Left renal pelvis (tissue), 4 donors: ENCODE measurements at places on chromosomes 11 and 22. TPM values are rescaled to one million over a fixed set of nuclear protein-coding genes. Genes with fewer than 3 reads are reported as not detected.

Gene PAX6
- 0.19 TPM for polyA plus RNA-seq

Gene TRIM49
- polyA plus RNA-seq = not detected

DNA sequence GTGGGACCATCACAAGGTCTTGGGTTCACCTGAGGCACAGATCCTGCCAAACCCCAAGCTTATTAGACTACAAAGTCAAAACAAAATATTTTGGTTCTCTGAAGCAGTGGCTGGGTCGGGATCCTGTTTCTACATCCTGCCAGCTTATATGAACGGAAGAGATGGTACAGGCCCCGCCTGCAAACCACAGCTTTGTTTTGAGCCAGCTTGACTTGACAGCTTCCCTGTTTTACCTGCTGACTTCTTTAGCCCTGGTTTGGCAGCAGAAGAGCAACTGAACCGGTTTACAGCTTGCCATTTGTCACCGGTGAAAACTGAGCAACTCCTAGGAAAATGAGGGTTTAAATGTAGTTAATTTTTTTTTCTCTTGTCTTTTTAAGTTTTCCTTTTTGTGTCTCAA is 11.4 kb downstream of the PACS1 start:
- DNase-seq = no peak

DNA sequence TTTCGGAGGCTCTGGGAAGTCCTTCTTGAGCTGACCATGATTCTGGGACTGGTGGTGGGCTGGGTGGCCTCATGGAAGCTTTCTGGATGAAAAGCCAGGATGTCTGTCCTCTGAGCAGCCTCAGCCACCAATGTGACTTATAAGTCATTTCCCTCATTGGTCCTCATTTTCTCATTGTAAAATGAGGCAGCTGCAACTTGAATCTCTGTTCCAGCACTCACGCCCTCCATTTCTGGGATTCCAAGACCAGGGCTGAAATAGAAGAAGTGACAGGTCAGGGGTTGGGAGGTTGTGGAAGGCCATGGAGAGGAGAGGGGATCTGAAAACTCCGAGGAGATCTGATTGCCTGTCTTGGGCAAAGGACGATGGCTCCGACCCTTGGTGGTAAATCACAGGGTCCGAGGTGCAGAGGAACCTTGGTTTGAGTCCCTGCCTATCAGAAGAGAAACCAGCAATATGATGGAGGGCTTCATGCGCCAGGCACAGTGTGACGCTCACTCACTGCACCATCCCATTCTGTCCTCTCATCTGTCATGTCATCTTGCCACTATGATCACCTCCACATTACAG is 38.3 kb downstream of the TSPAN18 start:
- no peak for DNase-seq

GRCh38 chr11:127873478-127873877 is 713.9 kb downstream of the ETS1 start:
- DNase-seq = no peak

DNA sequence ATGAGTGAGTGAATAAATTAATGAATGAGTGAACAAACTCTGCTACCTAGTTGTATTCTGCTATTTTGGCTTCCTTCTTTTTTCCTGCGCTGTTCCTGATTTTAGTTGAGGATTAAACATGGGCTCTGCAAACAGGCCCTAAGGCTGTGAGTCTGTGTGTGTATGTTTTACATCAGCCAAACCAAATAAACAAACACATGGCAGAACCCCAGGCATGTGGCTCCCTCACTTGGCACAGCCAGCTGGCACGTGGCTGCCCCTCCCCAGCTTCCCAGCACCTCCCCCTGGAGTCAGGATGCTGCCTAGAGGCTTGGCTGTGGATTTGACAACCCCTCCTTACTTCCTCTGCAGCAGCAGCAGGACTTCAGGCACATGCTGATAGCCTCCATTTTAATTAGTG is 593.2 kb downstream of the INSC start:
- no peak for DNase-seq

GRCh38 chr11:125084761-125085231 is 21.7 kb downstream of the SLC37A2 start:
- no peak for DNase-seq
